ENCODE measurements at places on chromosomes 11 and 22.
A peak's percentile ranks its signal among the peaks of the same experiment; 100 is the strongest.

GRCh38 chr11:130846606-130847005, 69.7 kb downstream of the SNX19 start:
- no peak for DNase-seq

DNA sequence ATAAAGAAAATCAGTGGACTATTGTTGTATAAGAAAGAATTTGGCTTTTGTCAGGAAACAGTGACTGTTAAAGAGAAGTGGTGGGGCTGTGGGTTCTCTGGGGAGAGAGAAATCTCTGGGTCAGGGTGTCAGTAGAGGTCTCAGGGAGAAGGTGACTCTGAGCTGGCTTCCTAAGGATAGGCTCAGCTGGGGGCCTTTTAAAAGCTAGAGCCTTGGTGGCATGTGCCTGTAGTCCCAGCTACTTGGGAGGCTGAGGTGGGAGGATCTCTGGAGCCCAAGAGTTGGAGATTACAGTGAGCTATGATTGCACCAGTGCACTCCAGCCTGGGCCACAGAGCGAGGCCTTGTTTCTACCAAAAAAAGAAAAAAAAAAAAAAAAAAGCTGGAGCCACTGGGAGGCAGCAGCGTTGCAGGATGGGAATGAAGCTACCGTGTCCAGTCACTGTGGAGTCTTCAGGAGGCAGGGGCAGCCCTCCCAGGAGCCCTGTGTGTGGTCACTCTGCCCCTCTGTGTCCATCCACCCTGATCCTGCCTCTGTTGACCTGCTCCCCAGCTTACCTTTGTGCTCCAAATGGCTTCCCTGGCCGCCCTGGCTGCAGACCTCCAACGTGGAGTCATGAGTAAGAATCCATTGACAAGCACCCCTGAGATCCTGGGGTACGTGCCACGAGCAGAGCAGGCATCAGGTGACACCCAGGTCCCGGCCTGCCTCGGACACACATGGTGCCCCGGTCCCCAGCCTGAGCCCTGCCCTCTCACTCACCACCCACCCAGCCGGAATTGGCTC, 5.4 kb upstream of the MIF start:
- DNase-seq, result peak; percentile 30

DNA sequence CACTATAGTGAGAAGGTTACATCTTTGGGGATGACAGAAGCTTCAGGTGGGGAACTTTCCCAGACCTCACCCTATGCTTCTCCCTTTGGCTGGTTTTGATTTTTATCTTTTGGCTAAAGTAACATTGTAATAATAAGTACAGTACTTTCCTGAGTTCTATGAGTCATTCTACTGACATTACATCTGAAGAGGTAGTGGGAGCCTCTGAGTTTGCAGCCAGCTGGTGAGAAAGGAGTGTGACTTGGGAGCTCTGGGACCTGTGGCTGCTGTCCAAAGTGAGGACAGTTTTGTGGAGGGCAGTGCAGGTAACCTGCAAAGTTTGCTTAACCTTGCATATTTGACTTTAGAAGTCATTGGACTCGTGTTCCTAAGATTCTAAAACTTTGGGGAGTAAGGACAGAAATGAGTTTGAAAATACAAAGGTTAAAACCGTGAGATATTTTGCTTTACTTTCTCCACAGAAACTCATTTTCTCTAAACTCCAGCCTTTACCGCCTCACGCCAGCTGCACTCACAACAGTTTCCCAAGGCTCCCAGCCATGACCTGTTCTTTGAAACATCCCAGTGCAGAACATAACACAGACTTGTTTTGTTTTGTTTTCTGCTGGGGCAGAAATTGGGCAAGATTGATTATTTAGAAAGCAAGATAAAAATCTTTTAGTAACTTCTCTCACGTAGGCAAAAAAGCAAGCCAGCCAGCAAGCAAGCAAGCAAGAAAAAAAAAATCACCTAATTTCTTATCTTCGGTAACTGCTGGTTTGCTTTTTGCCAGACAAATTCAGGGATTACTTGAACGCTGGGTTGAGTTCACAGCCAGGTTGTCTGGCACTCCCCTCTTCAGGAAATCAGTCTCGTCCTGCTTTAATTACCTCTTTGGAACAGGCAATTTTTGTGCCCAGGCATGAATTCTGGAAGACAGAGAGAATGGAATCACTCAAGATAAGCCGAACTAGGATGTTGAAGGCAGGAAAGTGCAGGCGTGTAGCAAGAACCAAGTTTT, 478.3 kb upstream of the ISX start:
- no peak for DNase-seq

DNA sequence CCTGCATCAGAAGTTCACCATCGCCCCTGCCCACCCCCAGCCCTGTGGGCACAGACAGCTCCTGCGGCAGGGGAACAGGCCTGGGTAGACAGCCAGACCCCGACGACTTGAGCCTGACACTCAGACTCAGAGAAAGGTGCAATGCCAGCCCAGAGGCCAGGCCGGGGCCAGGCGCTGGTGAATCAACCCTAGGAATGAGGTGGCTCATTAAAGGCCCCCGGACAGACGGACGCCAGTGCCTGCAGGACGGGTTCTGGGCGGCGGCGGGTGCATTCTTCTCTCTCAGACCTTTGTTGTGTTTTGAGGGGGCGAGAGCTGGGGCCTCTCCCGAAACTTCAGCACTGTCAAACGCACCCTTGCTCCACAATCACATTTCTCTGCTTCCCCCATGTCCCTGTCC, 5.6 kb downstream of the OVOL1 start:
- no peak for DNase-seq

DNA sequence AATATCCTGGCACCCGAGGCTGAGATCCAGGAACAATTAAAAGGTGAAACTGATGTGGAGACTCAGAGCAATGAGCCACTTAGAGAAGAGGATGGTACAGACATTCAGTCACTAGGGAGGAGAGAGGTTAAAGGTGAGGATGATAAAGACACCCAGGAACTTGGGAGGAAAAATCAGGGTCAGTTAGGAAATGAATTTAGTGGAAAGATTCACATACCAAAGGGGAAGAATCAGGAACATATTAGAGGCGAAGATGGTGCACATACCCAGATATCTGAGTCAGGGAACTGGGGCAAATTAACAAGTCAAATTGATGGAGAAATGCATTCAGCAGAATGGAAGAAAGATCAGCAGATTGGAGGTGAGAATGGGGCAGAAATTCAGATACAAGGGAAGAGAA, 4.1 kb upstream of the MEI1 start:
- DNase-seq, result no peak

DNA sequence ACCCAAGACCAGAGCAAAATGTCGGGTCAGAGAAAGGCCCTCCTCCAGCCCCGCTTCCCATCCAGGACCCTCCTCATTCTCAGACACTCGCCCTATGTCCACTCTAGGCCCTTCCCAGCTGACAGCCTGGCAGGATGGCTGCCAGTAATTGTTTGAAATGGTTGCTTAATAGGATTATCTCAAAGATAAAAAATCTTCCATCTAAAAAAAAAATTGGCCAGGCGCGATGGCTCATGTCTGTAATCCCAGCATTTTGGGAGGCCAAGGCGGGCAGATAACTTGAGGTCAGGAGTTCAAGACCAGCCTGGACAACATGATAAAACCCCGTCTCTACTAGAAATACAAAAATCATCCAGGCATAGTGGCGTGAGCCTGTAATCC, 32.4 kb downstream of the SCGB1A1 start:
- no peak for DNase-seq

GRCh38 chr22:50716290-50717024, 21.5 kb upstream of the ACR start:
- DNase-seq, result no peak

DNA sequence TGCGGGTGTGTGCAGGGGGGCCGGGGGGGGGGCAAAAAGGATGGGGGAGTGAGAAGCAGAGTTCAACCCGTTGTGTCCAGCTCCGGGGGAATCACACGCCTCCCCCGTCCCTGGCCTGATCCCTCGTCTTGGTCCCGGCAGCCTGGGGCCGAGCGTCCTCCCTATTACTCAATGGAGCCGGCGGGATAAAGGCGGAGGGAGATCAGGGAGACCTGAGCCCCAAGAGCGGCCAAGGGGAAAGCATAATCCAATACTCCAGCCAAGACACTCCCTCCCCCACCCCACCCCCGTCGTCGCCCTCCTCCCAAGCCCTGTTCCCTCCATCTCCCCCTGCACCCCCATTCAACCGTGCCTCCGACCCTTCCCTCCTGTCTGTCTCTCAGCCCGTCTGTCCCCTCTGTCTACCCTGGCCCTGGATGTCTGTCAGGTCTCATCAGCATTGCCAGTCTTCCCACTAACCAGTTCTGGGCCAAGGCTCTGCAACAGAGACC, 2.6 kb downstream of the PHOX2A start:
- no peak for DNase-seq

DNA sequence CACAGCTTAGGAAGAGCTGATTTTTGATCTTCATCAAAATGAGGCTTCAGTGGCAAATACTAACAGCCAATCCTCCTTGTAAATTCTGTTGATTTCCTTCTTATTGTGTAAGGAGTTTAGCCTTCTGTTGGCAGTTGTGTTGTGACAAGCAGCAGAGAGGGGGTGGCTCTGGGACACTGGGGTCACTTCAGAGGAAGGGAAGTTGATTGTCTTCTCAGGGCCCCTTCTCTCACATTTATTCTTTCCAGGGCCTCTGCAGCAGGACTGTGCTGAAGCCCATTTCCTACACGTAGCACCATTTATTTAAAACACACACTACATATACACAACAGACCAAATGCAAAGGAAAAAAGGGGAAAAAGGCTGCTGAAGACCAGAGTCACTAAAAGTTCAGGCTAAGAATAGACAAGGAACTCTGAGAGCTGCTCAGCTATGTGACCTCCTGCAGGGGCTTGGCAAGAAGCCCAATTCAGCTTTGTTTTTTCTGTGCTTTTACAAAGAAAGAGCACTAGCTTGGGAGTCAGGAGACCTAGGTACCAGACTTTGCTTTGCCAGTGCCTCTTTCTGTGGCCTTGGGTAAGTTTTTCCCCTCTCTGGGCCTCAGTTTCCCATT, 28.3 kb upstream of the UPB1 start:
- no peak for DNase-seq

- no peak for DNase-seq
Observed at GRCh38 chr11:64884019-64884418, 5.6 kb upstream of the EHD1 start.

GRCh38 chr11:117097389-117098268, 599 bp downstream of the SIK3 start:
- peak; percentile 28 for DNase-seq

- no peak for DNase-seq
Observed at GRCh38 chr22:44019846-44020245, 4.3 kb upstream of the PARVB start.

DNA sequence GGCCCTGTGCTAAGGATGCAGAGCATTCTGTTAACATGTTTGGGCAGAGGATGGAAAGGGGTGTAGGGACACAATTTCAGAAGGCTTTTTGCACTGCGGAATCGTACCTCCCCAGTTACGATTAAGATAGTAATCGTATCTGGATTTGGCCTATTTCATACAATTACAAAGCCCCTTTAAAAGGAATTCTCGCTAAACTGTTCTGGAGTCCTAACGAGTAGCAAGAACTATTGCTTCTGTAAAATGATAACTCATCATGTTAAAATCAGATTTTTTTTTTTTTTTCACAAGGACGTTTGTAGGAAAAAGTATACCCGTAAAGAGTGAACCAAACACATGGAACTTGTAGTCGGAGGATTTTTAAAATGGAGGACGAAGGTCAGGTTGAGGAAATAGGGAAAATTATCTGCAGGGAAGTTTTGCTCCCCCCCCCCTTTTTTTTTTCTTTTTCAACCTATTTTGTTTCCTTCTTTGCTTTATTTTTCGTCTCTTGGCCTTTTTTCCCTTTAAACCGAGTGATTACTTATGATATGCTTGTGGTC, 934 bp downstream of the HSD17B12 start:
- no peak for DNase-seq

GRCh38 chr11:1760351-1761109, 3.2 kb downstream of the CTSD start:
- no peak for DNase-seq

DNA sequence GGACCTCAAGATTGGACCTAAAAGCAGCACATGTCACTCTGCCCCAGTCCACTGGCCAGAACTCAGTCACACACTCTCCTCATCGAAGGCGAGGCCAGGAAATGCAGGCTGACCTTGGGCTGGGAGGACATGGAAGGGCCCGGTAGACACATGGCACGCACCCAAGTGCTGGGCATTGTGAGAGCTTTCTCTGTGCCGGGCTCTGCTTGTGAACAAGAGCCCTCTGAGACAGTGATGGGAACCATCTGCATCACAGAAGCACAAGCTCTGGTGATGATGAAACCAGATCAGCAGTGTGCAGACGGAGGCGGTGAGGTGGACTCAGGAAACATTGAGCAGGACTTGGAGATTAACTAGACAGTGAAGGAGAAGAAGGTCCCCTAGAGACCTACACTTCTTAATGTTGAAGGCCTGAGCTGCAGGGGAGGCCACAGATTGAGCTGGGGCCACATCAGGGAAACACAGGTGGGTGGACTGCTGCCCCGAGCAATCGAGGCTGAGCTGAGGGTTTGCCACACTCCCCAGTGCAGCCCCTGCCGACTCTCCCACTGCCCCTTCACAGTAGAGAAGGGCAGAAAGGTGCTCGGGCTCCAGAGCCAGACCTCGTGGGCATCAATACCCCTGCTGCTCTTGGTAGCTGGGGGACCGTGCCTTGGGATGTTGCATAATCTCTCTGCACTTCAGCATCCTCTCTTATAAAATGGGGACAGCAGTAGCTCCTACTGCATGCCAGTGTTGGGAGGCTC, 1460.5 kb downstream of the TBC1D22A start:
- no peak for DNase-seq

GRCh38 chr11:125128450-125128849, 17.0 kb upstream of the TMEM218 start:
- DNase-seq, result no peak

GRCh38 chr22:36323855-36324331, 63.9 kb downstream of the MYH9 start:
- DNase-seq, result no peak

DNA sequence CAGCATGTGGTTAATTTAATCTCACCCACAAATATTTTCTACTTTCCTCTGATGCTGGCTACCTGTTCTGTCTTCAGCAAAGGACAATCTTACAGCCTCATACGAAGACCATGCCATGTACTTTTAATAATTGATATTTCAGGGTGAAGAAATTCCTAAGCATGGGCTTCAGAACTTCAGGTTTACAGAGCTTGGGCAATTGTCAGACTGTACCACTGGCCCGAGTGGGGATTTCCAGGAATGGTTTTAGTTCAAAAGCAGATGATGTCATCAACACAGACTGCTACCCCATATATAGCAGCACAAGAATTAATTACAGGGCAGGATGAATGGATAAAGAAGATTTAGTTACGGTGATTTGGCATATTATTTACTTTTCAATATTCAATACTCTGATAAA, 171.8 kb downstream of the ETS1 start:
- DNase-seq, result no peak
